Hepatocyte (in vitro differentiated cells): ENCODE measurements at places on chromosomes 5 and 9. TPM values are rescaled to one million over a fixed set of nuclear protein-coding genes. Genes with fewer than 3 reads are reported as not detected.

DNA sequence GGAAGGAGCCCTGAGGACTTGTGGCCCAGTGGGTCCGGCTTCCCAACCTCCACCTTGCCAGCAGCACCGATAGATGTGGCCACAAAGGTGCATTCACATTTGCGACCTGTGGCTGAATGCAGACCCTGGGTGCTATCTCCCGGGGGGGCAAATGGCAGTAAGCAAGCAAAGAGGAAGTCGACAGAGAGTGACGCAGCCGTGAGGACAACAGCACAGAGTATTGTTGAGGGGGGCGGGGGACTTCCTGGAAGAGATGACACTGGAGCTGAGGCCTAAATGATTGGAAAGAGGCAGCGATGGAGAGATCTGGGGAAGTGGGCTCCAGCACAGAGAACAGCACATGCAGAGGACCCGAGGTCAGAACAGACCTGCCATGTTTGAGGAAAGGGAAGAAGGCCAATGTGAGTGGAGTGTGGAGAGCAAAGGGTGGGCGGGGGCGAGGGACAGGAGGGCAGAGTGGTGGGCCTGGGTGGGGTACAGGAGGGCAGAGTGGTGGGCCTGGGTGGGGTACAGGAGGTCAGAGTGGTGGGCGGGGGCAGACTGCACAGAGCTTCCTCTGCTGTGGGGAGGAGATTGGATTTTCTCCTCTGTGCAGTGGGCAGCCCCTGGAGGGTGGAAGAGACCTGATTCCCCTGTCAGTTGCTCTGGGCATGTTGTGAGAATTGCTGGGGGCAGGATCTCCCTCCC, 42.6 kb downstream of the ADAMTS2 start:
- DNase-seq: no peak

DNA sequence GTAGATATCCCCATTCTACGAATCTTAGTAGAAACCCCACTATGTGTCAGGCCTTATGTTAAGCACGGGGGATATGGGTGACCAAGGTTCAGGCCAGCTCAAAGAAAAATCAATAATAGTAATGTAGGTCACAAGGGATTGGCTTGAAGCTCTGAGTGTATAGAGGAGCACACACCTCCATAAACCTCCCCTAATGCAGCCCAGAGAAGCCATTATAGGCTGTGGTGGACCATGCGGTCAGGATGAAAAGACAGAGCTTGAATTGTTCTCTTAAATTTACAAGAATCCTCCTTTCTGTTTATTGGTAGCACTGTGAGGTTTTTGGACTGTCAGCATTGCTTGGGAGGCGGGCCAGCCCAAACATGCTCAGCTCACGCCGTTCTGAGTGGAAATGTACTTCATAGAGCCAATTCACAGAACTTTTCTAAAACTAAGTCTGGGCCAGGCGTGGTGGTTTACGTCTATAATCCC, 9.1 kb downstream of the PDE6A start:
- no peak for DNase-seq

GRCh38 chr5:174410716-174411478, 313.5 kb upstream of the MSX2 start:
- no peak for DNase-seq

PLAC8L1 gene
- 1.5 TPM in 1 of 2 replicates, not detected in the other for total RNA-seq

DNA sequence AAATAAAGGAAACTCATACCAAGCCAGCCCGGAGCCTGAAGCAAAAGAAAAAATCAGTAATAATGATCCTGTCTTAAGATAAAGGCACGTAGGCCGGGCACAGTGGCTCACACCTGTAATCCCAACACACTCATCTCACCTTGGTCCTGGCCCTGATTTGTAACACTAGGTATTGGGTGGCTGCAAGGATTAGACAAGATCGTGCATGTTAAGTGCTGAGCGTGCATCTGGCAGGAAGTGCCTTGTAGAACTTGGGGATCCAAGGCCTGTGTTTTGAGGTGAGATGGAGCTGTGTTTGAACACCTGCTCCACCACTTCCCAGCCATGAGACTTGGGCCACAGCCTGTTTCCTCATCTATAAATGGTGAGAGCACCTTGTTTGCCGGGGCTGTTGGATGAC, 41.5 kb downstream of the SPRY4 start:
- no peak for DNase-seq

DNA sequence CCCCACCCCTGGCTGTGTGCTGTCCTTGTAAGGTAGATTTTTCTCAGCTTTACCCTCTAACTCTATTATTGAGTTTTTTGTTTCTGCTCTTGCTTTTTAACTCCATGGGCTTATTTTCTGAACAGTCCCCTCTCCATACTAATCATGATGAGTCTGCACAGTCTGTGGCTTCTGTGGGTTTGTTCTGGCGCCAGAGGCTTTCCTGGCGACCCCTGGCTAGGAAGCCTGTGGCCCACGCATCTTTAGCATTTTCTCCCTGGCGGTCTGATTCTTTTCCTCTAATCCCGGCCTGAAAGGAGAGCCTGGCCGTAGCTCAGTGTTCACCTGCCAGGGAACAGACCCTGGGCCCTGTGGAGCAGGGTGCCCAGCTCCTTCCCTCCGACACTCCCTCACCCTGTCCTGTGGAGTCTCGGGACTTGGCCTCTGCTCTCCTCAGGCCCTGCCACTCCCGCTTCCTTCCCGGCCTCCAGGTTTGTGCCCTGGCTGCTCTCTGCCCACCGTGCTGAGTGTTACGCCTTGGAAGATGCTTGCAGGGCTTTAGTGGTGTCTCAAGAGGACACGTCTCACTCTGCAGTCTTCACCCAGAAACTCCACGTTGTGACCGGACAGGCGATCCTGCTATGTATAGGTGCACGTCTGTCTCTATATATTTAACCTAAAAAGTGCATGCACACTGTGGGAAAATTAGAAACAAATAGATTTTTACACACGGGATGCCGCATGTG, 31.7 kb upstream of the LRRC14B start:
- no peak for DNase-seq

KIF4B gene
- total RNA-seq: 0.10 TPM in 1 of 2 replicates, not detected in the other

- no peak for DNase-seq
These were observed 7.3 kb upstream of the SPARC start for GRCh38 chr5:151694035-151694485.

DNA sequence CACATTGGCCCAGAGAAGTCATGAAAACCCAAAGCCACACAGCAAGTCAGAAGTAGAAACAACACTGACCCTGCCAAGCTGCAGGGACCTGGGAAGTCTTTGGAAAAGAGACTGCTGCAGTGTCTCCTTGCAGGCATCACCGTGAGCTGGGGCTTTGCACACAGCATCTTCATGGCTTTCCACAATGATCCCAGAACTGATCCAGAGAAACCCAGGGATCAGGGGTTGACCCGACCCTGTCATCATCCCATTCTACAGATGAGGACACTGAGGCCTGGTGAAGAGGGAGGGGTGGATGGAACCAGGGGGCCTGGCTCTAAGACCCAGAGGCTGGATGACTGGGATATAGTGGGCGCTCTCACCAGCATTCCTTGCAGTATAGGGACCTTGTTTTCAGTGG, 4.3 kb upstream of the FAM78A start:
- DNase-seq: no peak

DNA sequence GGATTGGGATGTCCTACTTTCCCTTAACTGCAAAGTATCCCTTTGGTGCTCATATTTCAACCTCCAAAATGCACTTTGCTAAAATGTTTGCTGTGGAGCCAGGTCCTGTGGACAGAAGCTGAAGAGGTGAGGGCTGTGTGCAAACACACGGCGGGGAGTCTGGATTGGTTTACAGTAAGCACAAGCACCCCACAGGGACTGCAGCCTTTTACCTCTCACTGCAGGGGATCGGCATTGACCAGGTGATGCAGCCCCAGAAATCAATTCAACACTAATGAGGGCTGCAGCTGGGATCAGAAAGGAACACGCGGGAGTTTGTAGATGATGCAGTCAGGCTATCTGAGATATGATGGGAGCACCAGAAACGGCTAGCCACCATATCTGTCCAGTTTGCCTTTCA, 450.9 kb downstream of the CCDC171 start:
- no peak for DNase-seq

DNA sequence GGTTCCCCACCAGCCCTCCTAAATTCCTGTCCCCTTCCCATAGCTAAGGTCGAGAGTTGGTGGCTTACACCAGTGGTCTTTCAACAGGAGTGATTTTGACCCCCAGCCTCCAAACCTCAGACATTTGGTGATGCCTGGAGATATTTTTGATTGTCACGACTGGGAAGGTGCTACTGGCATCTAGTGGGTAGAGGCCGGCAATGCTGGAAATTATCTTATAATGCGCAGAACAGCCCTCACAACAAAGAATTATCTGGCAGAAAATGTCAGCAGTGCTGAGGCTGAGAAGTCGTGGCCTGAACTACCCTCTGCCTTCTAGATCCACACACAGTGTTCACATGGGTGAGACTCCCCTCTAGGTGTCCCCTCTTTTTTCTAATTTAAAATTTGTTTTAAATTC, 69.6 kb downstream of the IL31RA start:
- no peak for DNase-seq

PRRT1B gene
- 0.17 TPM in 1 of 2 replicates, not detected in the other for total RNA-seq

DNA sequence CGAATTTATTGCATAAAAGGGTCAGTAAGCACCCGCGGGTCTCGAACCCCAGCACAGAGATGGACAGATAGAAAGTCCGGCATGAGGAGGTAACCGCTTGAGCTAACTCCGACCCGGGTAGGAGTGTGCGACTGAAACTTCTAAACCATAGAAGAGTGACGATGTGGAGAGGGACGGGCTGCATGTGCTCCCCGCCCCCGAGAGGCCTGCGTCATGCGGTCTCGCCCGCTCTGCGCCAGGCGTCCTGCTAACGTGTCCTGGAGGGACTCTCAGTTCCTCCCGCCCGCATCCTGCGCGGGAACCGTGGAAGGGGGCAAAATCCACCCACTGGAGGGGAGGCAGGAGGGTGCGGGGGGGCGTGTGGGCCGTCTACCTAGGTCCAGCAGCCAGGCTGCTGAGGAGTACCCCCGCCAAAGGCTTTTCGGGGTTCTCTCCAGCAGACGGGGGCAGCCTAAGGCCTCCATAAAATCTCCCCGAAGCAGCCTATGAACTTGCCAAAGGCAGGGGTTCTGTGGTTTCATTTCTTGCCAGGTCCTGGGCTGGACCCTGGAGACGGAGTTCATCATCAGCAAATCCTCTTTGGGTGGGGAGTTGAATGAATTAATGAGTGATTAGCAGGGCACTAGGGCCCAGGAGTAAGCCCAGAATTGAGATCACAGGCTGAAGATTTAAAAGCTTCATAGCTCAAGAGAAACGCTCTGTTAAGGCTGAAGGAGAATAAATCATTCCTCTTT, 51.9 kb downstream of the TGFBI start:
- DNase-seq: peak; percentile 88

DNA sequence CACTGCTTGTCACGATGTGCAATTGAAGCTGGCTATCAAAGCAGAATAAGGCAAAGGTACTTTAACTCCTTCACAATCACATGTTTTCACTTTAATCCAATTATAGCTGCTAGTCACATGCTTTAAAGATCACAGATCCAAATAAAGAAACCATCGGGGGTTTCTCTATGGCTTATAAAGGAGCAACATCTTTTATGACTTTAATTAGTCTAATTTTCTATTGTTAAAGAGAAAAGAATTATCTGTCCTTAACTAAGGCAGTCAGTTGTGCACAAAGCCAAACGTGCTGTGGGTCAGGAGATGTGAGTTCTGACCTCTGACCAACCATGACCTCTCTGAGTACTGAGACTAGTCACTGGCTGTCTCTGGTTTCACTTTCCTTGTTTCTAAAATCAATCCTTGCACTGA, 561.1 kb downstream of the RAB3C start:
- DNase-seq: no peak

- no peak for DNase-seq
These were observed 326.9 kb upstream of the WWC1 start for GRCh38 chr5:167964529-167964928.

ADAMTS16 gene
- total RNA-seq: 3.2 and 5.9 TPM in 2 replicates

CCL21 gene
- total RNA-seq: not detected in 2 replicates

DNA sequence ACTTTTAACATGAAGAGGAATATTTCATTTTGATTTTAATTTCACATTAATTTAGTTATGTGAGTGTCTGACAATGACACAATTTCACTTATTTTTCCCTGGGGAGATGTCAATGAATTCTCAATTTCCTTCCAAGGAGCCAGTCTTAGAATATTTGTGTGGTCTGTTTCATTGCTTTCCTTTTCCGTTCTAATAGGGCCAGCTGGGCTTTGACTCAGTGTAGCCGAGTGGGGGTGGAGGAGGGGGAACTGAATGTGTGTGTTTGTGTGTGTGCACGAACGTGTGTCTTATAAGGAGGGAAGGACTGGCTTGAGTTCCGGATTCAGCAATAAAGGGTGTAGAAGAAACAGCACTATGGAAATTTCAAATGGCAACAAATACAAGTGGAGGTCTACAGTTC, 100.0 kb downstream of the BASP1 start:
- DNase-seq: no peak

DNA sequence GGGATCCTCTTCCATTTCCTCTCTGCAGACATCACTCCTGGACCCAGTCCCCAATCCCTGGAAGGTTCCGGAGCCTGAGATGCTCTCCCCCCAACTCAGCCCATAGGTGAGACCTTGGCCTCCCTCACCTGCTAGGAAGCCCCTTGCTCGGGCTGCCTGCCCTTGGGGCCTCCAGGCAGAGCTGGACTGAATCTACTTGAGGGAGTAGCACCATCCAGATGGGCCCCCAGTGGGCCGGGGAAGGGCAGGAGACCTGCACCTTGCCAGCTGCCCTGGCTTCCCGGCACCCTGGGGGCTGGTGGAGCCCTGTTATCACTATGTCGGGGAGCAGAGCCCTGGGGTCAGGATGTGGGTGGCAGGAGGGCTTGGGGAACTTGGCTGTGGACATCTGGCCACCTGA, 26.9 kb upstream of the TMEM250 start:
- no peak for DNase-seq

- DNase-seq: peak; percentile 16
These were observed 53.3 kb upstream of the SPATA31D4 start for GRCh38 chr9:81874931-81875330.

PTPN3 gene
- total RNA-seq: 11.8 and 12.1 TPM in 2 replicates

DNA sequence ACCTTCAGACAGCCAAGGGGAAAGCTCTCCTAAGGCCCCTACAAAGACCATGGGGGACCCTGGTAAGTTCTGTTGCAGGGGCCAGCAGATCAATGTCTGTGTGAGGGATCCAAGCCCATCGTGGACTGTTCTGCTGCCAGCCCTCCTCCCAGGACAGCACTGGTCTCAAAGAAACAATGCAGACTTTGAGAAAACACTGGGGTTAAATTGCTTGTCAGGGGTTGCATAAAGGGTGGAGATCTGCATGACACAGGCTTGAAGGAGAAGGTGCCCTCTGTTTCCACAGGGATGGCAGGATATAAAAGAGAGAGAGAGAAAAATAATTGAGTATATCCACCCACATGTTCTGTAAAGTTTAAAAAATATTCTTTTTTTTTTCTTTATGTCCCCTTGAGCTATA, 157.6 kb upstream of the TBC1D2 start:
- no peak for DNase-seq
